ENCODE measurements at places on chromosomes 3 and 15.

DNA sequence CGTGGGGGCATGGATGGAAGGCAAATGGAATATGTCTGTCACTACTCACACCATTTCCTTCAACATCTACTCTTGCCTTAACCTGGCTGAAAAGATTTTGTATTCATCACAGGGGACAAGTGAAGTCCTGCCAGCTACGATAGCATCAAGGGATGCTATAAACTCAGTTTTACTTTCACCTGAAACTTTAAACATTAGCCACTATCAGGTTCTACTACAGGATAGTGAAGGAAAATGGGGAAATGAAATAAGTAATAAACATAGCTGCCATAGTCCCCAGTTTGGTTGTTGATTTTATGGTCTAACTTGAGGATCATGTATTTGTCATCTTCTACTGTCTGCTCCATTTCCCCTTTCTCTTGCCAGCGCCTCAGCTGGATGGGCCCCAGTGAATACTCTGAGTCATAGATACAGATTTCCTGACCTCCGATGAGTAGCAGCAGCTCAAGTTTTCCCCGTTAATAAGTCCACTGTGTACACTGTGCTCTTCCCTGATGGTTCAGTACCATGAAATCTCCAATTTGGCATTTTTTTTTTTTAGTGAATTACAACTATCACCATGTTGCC, 338.2 kb upstream of the SLCO3A1 start:
- DNase-seq: no peak

- DNase-seq: no peak
These were observed 9.3 kb upstream of the HCN4 start for GRCh38 chr15:73378089-73378488.

DNA sequence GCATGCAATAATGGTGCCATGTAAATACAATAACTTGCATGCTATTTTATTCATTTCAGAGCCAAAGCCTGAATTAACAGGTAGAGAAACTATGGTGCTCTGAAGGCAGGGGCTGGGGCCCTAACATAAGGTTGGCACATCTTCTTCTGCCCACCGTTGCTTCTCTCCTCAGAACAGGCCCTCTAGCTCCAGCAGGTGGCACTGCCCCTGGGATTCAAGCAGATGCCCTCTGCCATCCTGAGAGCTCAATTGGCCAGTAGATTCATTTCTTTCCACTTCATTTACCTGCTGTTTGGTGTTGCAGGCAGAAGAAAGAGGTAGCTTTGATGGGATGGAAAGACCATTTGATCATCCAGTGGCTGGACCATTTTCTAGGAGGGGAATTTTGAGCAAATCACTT, 130.5 kb downstream of the FOXB1 start:
- DNase-seq: no peak

DNA sequence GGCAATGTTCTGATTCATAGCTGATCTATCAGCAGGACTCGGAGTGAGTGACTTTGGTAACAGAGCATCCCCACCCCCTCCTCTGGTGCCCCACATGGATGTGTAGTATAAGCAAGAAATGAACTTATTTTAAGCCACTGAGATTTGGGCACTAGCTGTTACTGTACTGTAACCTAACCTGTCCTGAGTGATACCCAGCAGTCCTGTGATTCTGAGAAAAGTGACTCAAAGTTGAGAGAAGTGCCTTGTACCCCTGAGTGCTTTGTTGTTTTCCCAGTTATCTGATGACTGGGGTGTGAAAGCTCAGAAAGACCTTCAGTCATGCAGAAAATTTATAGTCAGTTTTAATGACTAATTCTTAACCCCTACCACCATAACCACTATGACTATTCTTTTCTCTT, 439.9 kb upstream of the RBMS3 start:
- no peak for DNase-seq

DNA sequence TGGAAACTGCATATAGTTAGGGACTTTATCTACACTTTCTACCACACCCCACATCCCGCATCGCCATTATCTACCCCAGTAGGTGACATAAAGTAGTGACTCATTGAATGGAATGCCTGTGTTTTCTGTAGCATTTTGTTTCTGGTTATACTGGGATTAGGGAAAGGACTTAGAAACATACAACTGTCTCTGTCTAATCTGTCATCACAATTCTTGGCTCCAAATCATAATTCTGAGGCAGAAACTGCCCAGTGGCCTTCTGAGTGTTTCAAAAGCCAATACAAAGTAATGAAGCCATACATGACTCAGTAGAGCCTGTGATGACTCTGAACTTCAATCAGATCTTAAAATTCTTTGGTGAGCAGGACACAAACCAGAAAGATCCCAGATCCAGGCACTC, 115.7 kb upstream of the CHRM5 start:
- no peak for DNase-seq

DNA sequence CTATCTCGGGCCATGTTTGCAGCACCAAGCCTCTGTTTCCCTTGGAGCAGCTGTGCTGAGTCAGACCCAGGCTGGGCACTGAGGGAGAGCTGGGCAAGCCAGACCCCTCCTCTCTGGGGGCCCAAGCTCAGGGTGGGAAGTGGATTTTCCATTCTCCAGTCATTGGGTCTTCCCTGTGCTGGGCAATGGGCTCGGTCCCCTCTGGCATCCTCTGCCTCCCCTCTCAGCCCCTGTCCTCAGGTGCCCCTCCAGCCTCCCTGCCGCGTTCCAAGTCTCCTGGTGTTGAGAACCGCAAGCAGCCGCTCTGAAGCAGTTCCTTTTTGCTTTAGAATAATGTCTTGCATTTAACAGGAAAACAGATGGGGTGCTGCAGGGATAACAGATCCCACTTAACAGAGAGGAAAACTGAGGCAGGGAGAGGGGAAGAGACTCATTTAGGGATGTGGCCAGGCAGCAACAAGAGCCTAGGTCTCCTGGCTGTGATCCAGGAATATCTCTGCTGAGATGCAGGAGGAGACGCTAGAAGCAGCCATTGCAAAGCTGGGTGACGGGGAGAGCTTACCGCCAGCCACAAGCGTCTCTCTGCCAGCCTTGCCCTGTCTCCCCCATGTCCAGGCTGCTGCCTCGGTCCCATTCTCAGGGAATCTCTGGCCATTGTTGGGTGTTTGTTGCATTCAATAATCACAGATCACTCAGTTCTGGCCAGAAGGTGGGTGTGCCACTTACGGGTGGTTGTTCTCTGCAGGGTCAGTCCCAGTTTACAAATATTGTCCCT, 1.2 kb downstream of the RHO start:
- DNase-seq: no peak

DNA sequence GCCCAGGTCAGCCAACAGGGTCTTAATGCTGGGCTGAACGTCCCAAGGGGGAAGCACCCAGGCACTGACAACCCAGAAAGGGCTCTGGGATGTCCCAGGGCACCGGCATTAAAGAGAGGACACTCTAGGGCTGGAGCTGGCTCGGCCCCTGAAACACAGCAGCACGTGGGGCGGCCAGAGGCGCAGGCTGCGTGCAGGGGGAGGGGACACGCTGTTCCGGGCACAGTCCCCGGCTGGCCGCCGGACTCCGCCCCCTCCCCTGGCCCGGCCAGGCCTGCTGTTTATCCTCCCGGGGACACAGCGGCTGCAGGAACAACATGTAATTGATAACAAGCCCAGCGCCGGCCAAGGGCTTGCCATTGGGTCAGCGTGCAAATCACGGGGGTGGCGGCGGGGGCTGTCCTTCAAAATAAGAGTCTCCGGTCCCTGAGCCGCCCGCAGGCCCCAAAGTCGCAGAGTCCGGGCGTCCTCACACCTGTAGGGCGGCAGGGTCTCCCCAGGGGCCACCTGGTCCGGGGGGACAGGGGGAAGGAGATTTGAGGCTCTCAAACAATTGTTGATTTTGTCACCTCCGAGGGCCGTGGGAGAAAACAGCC, 1.3 kb downstream of the KLF15 start:
- DNase-seq: no peak

- no peak for DNase-seq
These were observed 50.6 kb downstream of the SLC6A6 start for GRCh38 chr3:14452740-14453710.

- DNase-seq: no peak
These were observed 47.2 kb upstream of the ATP2B2 start for GRCh38 chr3:10552631-10552943.

GRCh38 chr3:10627884-10628572, 122.6 kb upstream of the ATP2B2 start:
- DNase-seq: no peak

GRCh38 chr3:111846039-111846438, 13.0 kb upstream of the PHLDB2 start:
- DNase-seq: no peak

GRCh38 chr3:43951813-43952212, 261.1 kb downstream of the ABHD5 start:
- DNase-seq: no peak

- DNase-seq: no peak
These were observed 32.3 kb downstream of the XXYLT1 start for GRCh38 chr3:195238586-195239118.

- no peak for DNase-seq
These were observed 39.6 kb downstream of the SMAD6 start for GRCh38 chr15:66741646-66742045.

DNA sequence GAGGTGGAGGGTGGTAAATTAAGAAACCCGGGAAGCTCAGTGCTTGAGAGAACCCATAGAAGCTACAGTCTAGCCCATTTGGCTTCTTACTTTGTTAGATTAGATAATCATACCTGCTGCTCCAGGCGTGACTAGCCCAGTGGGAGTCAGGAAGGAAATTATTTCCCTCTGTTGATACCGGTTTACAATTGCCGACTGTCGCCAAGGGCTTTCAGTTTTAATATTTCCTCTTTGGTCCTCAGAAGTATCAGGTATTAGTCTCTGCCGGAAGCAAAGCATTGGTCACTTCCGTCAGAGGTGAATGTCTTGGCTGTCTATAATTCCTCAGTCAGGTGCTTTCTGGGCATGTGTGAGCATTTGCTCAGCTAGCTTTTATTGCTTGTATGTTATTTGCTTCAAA, 75.2 kb downstream of the LPP start:
- no peak for DNase-seq

DNA sequence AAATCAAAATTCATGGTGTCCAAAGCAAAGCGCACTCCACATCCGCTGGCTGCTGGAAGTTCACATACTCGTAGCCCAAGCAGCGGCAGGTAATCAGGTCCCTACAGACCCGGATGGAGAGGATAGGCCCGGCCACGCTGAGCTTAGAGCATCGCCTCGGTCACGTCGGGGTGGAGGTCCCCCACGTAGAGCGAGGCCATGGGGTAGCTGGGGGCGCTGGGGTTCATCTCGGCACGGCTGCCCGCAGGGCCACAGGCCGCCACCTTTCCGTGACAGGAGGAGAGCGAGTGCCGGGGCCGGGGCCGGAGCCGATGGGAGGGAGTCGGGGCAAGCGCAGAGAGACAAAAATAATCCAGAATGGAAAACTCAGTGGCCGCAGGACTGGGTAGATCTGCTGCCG, 16.1 kb upstream of the STRIT1 start:
- DNase-seq: no peak

GRCh38 chr3:122533931-122534334, 19.2 kb upstream of the KPNA1 start:
- DNase-seq: no peak

DNA sequence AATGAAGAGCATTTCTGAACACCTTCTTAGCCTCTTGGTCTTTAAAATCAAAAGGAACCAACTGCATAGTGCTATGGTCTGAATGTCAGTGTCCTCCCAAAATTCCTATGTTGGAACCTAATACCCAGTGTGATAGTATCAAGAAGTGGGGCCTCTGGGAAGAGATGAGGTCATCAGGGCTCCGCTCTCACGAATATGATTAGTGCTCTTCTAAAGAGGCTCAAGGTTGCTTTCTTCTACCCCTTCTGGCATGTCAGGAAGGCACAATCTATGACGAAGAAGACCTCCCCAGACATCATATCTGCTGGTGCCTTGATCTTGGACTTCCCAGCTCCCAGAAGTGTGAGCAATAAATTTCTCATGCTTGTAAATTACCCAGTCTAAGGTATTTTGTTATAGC, 209.5 kb downstream of the MAGI1 start:
- DNase-seq: no peak

DNA sequence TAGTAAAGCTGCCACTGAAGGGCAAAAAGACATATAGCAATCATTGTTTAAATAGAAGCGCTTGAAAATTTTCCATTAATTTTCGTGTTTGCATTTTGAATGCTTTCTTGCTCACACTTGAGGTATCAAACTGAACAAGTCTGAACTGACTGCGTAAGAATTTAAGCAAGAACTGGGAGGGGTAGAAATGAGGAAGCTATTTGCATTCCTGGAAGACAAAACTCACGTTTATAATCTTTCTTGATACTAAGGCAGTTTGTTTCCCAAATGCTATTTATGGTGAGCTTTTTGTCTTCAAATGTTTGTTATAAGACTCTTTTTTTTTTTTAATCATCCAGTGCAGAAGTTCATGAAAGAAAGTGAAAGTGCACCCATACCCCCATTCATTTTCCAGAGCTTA, 499.8 kb upstream of the TPRG1 start:
- no peak for DNase-seq

DNA sequence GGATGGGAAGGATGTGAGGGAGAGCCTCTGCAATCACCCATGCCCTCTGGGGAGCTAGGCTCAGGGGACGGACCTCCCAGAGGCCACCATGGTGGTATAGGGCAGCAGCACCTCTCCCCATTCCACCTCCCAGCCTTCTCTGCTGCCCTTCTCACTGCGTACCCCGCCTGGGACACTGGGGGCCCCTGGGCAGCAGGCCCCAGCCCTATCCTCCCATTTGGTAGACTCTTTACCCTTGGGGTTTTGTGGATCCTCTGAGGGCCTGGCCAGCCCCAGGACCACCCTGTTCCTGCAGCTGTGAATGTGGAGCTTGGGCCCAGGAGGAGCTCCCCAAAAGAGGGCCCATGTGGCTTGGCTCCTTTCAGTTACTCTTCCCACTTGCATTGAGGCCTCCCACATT, 131.9 kb downstream of the DNAJB8 start:
- DNase-seq: no peak

- DNase-seq: no peak
These were observed 19.5 kb downstream of the EIF4E3 start for GRCh38 chr3:71705681-71706080.

DNA sequence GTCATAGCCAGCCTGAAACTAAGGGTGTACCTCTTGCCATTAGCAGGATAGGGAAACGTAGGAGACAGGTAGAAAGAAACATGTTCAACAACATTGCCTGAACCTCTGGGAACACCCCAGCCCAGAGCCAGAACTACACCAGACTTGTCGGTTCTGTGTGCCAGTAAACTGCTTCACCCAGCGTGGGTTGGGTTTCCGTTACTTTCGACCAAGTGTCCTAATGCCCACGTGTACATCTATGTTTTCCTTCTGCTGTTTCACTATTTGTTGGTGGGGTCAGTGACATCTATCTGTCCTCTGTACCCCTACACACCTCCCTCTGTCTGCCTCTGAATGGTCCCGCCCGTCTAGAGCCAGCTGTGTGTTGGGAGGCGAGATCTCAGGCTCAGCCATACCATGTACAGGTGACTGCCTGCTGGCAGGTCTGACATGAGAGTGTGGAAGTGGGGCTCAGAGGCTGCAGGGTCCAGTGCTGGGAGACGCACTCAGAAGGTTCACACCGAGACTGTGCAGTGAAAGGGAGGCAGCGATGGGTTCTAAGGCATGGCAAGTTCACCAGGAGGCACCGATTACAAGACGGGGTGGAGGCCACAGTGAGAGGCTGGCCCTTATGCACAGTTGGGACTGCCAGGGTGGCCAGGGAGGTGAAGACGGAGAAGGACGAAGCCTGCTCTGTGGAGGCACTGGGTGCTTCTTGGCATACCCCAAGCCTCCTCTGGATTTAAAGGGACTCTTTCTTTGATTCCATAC, 36.4 kb downstream of the SSUH2 start:
- DNase-seq: no peak
